ENCODE measurements at places on chromosomes 3 and 15.
A peak's percentile ranks its signal among the peaks of the same experiment; 100 is the strongest.

GRCh38 chr15:42158941-42159340 lies 2.5 kb upstream of the PLA2G4F start:
- no peak for DNase-seq

GRCh38 chr15:60371175-60372051 lies 26.4 kb downstream of the ANXA2 start:
- peak; percentile 99 for DNase-seq

DNA sequence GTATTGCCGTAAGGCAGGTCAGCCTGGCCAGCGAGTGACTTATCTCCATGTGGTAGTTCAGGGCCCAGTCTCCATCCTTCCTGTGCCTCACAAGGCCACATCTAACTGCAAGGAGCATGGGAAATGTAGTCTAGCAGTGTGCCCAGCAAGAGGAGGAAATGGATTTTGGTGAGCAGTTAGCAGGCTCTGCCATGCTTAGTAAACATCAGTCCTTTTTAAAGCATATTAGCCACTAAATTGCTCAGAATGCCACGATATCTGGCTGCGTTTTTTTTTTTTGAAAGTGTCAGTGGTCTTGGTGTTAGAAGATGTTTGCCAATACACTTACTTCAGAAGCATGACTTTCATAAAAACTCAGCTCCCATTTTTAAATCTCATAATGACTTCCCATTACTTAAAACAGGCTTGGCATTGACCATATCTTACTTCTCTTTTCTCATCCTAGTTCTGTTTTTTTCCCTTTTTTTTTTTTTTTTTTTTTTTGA lies 470.2 kb upstream of the TPRG1 start:
- no peak for DNase-seq

DNA sequence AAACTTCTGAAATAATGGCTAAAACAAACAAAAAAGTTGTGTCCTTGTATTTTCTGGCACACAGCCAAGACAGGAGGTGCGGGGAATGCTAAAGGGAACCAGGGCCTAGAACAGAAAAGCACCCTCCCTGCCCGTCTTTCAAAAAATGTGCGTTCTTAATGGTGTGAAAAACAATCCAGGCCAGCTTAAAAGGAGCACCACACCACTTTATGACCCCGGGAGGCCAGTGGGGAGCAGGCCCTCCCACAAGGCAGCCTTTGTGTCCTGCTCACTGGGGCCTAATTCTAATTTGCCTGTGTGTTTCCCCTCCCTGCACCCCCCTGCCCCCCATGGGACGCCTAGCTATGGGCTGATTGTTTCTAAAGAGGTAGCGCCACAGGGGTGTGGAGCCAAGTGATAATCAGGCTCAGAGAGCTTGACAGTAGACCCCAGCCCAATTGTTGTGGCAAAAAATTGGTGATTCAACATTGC lies 181.4 kb downstream of the GREM1 start:
- no peak for DNase-seq

DNA sequence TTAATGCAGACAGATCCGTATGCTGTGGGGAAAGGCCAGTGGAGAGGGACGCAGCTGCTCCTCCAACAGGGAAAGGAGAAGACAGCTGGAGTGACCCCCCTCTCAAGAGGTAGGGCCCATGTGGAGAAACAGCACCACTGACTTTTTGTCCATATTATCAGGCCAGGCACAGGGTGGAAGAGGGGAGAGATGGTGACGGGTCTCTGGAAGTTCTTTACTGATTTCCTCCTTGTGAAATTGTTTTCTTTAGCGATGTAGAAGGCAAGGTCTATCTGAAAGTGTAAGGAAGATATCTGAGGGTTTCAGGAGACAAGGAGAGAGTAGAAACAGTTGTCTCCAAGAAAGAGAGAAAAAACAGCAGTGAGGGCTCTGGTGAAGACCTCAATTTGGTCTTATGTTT lies 338.8 kb downstream of the VPS13C start:
- DNase-seq, result no peak

- DNase-seq, result peak; percentile 90
Observed at GRCh38 chr15:63135804-63136203, 14.1 kb downstream of the LACTB start.

DNA sequence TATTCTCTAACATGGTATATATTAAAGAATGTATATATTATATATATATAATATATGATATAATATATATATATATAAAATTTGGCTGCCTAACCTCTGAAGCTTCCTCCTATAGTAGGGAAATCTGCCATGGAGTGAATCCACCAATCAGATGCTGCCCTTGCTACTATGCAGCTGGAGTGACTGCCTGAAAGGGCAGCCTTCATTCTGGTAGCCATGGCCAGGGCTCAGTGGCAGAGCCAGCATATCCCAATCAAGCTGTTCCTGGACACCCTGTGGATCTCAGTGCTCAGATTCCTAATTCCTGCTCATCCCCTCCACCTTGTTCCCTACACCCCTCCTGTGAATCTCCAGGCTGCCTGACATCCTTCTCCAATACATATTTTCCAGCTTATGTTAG lies 2.2 kb upstream of the SH3GL3 start:
- DNase-seq, result no peak

- no peak for DNase-seq
Observed at GRCh38 chr15:101619615-101619865, 32.6 kb downstream of the TM2D3 start.

- DNase-seq, result no peak
Observed at GRCh38 chr15:99620178-99620577, 54.4 kb downstream of the MEF2A start.

DNA sequence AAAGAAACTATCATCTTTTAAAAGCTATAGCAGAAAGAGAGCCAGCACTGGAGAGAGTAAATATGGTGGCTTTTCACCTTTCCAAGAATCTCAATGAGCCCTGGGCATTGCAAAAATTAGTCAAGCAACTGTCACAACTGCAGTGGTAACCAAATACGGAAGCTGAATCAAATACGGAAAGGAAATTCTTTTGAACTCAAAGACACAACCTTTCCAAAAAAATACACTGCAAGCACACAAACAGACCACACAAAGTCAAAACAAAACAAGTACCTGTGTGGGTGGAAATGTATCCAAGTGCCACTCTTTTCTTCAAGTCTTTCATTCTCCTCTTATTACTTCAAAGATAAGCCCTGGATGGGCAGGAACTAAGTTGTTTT lies 17.6 kb downstream of the VGLL4 start:
- no peak for DNase-seq

DNA sequence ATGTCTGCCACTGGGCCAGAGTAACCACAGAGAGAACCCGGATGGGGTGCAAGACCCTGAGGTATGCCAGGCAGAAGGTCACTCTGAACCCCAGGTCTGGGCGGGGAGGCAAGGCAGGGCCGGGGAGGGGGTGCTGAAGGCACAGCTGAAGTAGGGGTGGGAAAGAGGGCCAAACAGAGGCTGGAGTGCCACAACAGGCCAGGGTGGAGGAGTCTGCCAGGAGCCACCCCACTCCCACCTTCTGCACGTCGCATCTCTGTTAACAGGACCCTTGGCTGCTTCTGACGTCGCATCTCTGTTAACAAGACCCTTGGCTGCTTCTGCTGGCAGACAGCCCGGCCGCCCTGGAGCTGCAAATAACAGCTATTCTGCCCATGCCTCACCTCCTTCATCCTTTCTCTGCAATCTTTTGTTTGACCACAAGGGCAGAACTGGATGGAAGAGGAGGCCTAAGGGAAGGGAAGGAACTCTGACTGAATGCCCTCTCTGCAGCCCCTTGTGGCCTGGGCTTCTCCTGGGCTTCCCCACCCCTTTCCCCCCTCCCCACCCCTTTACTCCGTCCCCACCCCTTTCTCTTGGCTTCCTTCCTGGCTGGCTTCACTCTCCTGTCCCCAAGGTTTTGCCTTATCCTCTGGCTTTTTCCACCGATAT lies 20.6 kb upstream of the FBLN2 start:
- peak; percentile 60 for DNase-seq
